Activated gamma-delta T cell treated with anti-CD3 and anti-CD28 coated beads, Interleukin-2, amount 50 U/mL, for 16 hours (primary cell): ENCODE measurements at places on chromosomes 7 and 10.

DNA sequence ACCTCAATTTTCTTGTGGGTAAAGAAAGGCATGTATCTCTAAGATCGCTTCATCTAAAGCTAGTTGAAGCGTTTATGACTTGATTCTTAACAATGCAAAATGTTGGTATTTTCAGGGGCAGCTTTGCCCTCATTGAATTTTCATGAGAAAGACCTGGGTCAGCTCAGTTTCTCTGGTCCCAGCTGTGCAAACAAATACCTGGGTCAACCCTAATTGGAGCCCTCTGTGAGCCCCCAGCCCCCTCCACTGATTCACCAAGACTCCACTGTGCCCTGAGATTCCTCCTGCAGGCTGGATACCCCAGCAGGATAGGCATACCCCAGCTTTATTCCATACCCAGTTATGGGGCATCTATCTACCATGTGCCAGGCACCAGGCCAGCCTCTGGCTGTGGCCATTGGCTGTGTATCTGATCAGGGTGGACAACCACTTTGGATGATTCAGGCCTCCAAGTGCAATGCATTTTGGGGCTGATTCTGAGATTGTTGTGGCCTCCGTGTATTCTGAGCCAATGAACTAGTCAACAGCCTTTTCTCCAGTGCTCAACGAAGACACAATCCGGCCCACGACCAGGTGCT, 201.9 kb downstream of the MYOF start:
- no peak for DNase-seq

GRCh38 chr10:117670116-117670904, 127.8 kb downstream of the EMX2 start:
- DNase-seq, result no peak

GRCh38 chr10:101063548-101064414, 2.0 kb downstream of the KAZALD1 start:
- no peak for DNase-seq

GRCh38 chr7:17772581-17773288, 167.6 kb downstream of the SNX13 start:
- DNase-seq, result no peak

DNA sequence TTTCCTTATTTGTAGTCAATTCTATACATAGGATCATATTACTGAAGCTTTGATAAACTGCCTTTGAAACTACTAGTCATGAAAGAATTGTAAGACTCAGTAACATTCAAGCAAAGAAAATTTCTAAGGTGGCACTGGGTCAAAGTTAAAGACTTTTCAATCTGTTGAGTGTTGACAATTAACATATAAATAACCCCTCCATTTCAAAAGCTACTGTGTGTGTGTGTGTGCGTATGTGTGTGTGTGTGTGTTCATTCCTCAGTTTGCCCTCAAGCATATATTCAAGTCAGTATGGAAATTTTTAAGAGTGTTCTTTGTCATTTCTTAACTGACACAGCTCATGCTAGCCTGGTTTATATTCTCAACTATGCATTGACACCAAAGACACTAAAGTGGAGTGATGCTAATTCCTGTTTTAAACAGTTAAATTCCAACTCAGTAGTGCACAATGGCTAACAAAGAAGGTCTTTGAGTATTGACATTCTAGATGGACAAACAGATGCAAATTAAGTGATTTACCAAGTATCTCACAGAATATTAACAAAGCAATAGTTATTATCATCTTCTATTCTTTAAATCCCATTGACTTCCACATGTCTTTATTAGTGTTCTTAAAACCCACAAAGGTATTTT, 314.8 kb upstream of the GRM3 start:
- no peak for DNase-seq

GRCh38 chr10:60705376-60705775, 72.9 kb upstream of the CDK1 start:
- no peak for DNase-seq

- DNase-seq, result no peak
Measured at GRCh38 chr10:70584366-70584765, 18.2 kb downstream of the PRF1 start.

DNA sequence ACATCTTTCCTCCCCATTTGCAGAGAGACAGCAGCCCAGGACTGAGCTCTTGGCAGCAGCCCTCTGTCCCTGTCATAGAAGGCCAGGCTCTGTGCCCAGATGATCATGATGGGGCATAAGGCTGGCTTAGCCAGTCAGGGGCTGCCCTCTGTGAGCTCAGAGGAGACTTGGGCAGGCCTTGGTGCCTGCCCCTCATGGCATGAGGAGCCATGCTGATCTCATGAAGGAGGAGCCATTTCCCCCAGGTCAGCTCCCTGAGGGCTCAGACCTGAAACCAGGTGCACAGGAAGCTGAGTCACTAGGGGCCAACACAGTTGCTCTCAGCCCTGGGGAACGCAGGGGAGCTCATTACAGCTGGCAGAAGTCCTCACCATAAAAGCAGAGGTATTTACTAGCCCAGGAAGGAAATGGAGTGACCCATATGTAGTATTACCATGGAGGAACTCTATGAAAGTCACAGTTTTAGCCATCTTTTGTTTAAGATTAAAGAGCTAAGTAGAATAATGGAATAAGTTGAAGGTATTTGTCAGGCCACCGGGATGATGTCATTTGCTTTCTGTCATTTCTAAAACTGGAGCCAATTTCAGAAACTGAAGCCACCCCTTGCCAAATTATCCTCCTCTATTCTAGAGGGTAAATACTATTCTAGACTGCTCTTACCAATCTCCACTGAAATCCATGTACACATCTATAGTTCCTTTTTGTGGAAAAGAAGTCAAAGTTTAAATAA, 362.4 kb upstream of the ZNF32 start:
- no peak for DNase-seq

GRCh38 chr7:88867158-88867557, 71.6 kb upstream of the TEX47 start:
- DNase-seq, result no peak

DNA sequence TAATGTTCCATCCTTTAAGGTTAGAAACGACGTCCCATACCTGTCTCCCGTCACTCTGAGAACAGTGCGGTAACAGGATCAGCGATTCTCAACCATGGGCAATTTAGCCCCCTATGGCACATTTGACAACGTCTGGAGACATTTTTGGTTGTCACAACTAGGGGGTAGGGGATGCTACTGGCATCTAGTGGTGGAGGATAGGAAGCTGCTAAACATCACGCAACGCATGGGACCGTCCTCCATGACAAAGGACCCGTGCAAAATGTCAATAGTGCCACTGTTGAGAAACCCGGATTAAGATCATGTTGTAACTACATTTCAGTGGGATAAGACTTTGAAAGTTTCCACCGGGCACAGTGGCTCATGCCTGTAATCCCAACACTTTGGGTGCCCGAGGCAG, 5.0 kb upstream of the PAXIP1 start:
- no peak for DNase-seq

DNA sequence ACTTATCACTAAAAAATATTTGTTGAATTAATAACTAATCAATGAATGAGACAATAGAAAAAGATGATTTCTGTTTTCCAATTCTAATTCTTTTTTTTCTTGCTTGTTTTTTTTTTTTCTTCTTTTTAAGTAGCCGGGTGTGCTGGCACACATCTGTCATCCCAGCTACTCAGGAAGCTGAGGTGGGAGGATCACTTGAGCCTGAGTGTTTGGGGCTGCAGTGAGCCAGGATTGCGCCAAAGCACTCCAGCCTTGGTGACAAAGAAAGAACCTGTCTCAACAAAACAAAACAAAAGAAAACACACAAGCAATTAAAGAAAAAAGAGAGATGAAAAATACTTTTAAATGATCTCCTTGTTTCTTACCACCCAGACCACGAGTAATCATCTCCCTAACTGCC, 1109.3 kb downstream of the REEP3 start:
- no peak for DNase-seq

- peak; percentile 4 for DNase-seq
Measured at GRCh38 chr7:29988424-29989256, 961 bp downstream of the SCRN1 start.

DNA sequence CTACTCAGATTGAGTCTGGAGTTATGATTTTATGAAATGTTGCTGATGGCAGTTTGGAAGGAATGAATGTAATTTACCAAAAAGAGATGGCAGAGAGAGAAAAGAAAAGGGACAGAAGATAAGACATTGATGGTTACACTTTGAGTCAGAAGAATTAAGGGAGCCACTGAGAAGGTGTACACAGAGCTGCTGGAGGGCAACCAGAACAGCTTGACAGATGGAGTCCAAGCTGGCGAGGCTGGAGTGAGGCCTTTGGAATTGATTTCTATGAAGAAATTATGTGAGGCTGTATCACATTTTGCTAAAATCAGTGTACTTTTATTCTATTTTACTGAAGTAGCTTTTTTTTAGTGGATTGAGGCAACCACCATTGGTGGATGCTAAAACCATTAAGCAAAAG, 740.5 kb downstream of the REEP3 start:
- no peak for DNase-seq

GRCh38 chr10:29409241-29410054, 120.6 kb downstream of the LYZL1 start:
- peak; percentile 3 for DNase-seq

GRCh38 chr10:46247808-46248569, 38.8 kb upstream of the ANTXRL start:
- DNase-seq, result no peak

- no peak for DNase-seq
Measured at GRCh38 chr7:30923009-30923773, 11.5 kb downstream of the AQP1 start.

DNA sequence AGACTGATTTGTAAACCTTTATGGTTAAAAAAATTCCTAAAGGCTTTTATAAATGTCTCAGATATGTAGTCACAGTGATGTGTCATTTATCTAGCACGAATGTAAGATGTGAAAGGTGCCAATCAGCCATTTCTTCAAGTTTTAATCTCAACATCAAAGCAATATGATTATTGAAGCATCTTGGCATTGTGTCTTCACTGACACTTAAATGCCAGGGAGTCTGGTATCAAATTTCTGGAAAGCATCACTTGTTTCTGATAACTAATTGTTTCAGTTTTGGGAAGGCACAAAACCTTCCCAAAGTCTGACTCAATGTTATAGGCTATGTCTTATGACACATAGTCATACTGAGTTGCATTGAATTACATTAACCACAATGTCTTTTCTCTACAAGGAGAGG, 492.0 kb upstream of the CNTNAP2 start:
- no peak for DNase-seq

DNA sequence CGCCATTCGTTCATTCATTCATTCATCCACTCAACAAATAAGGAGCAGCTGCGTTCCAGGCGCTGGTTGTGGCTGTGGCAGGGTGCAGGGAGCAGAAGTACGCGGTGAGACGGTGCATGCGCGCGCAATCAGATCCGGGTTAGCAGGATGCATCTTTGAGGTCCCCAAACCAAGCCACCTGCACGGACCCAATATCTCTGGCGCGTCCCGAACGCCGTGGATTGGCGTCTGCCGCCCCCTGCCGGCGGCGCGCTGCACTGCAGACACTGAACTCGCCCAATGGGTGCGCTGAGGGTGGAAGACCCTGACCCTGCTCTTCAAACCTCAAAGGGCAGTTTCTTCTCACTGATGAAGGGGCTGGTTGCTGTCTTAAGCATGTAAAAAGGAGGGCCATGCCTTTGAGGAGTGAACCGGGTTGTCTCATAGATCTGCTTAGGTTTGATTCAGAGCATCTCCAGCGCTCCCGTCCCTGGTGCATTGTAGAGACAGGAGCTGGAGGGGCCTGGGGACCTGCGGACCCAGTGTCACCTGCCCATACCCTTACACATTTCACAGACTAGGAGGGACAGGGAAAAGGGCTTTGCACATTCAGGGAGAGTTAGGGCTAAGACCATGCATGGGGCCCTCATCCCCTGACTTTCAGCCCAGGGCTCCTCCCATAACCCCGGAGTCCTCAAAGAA, 102.5 kb downstream of the RAMP3 start:
- peak; percentile 45 for DNase-seq

DNA sequence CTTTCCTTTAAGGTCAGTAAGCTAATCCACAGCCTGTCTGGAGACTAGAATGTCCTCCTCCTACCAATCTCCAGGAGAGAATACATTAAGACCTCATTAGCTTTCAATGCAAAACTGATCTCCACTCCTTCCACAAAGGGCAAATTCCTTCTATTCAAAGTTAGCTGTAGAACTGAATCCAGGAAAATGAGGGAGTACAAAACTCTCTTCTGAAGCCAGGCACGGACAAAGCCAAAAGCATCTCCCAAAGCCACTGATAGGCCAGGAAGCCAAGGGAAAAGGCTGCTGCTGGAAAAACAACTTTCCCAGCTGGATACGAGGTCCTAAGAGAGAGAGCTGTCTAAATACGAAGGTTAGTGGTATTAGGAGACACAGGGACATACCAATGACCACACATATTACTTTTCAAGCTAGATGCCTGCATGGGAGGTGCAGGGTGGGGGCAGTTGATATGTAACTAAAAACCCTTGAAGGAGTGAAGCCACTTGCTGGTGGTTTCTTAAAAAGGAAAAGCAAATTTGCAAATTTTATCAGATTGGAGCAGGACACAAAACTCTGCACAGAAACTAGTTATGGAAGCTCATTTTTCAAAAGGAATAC, 43.6 kb downstream of the MKX start:
- DNase-seq, result no peak

- DNase-seq, result no peak
Measured at GRCh38 chr7:159000859-159001435, 143.7 kb downstream of the VIPR2 start.

- DNase-seq, result no peak
Measured at GRCh38 chr7:47080816-47081215, 501.1 kb downstream of the TNS3 start.

DNA sequence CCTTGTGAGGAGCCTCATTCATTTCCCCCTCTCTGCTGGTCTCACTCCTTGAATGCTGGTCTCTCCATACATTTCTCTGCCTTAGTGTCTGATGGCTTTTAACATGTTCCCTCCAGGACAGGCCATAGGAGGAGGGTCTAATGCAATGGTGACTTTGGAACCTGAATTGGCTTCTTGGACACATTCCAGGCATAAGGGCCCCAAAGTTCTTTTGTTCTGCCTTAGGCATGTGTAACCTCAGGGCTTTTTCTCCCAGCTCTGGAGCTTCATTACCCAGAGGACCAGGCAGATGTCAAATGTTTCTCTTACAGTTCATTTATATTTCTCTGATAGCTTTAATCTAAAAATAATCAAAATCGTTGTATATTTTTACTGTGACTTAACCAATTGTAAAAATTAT, 162.6 kb downstream of the SDK1 start:
- DNase-seq, result no peak

GRCh38 chr10:26225322-26225721, 8.7 kb downstream of the GAD2 start:
- no peak for DNase-seq

DNA sequence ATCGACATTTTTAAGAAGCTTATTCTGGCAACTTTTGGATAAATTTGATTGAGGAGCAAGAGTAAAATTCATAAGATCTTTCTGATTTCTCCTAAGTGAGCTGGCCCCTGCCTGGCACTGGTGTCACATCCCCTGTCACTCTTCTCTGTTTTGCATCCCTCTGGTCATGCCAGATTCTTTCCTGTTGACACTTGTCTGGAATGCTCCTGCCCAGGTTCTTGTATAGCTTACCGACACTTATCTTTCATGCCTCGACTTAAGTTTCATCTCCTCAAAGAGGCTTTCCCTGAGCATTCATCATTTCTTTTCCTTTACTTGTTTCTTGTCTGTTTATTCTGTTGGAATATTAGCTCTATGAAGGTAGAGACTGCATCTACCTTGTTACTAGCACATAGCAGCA, 22.2 kb upstream of the AASS start:
- no peak for DNase-seq

- no peak for DNase-seq
Measured at GRCh38 chr7:108719631-108720030, 150.0 kb downstream of the DNAJB9 start.
